ENCODE measurements at places on chromosomes 5 and 9. TPM values are rescaled to one million over a fixed set of nuclear protein-coding genes. Genes with fewer than 3 reads are reported as not detected.

GRCh38 chr9:84937180-84937579, 267.7 kb downstream of the NTRK2 start:
- DNase-seq, result no peak
- peaks cover 3% of the 10 kb centered on the region for H3K4me1 ChIP-seq
- H3K36me3 ChIP-seq, result no peaks in the 10 kb centered on the region

DNA sequence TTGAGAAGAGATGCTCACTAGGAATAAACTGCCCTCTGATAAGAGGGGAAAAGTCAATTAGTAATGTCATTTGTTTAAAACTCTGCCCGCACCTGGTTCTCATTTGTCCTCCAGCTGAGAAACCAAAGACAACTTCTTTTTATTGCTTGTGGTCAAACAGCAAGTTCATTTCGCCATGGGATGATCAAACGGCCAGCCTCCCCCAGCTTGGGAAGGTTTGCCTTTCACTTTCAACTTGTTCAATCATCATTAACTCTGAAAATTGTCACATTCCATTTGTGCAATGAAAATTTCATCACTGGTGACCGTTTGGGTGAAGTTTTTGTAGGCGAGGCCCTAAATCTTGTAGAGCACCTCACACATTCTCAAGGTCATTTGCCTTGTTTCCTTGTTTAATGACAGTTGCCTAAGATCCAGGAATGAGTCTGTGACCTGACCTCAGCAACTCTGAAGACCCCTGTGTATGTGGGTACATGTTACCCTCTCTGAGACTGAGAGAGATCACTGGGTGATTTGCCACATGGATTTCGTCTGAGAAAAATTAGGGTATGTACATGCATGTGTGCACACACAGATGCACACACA, 117.7 kb downstream of the MARCHF3 start:
- peak overlapping the region; percentile 22 for H3K27ac ChIP-seq
- no peaks in the 10 kb centered on the region for H3K27me3 ChIP-seq
- H3K36me3 ChIP-seq, result peaks cover 23% of the 10 kb centered on the region
- DNase-seq, result no peak
- no peak overlapping the region for H3K4me3 ChIP-seq

GRCh38 chr5:130747556-130747955, 417.5 kb downstream of the HINT1 start:
- no peaks in the 10 kb centered on the region for H3K36me3 ChIP-seq
- DNase-seq, result no peak
- no peak overlapping the region for H3K27ac ChIP-seq
- H3K4me1 ChIP-seq, result no peaks in the 10 kb centered on the region
- no peaks in the 10 kb centered on the region for H3K27me3 ChIP-seq
- H3K4me3 ChIP-seq, result no peak overlapping the region

- H3K36me3 ChIP-seq, result no peaks in the 10 kb centered on the region
- peaks cover 12% of the 10 kb centered on the region for H3K4me1 ChIP-seq
- DNase-seq, result no peak
- H3K4me3 ChIP-seq, result no peak overlapping the region
- peaks cover 13% of the 10 kb centered on the region for H3K27me3 ChIP-seq
- H3K27ac ChIP-seq, result no peak overlapping the region
These were observed 275.9 kb upstream of the WWC1 start for GRCh38 chr5:168015506-168015905.

DNA sequence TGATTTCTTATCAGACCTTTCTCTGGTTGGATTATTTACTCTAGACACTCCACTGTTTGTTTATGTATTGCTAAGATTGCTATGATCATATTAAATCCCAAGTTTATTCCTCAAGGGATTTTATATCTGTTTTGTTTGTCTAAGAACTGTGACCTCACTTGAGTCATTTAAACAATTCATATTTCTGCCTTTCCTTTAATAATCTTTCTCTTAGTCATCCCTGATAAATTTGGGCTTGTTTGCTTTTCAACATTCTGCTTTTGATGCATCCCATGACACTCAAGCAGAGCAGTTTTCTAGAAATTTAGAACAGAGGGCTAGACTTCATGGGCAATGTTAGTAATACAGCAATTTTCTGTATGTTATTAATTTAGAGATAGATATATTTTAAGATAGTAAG, 231.6 kb upstream of the TNC start:
- DNase-seq, result no peak
- peaks cover 12% of the 10 kb centered on the region for H3K4me1 ChIP-seq
- no peak overlapping the region for H3K27ac ChIP-seq
- H3K36me3 ChIP-seq, result no peaks in the 10 kb centered on the region
- H3K4me3 ChIP-seq, result no peak overlapping the region
- no peaks in the 10 kb centered on the region for H3K27me3 ChIP-seq

GRCh38 chr5:150274811-150275210, 14.8 kb downstream of the CAMK2A start:
- peaks cover 15% of the 10 kb centered on the region for H3K4me1 ChIP-seq
- DNase-seq, result no peak
- H3K27ac ChIP-seq, result no peak overlapping the region
- H3K4me3 ChIP-seq, result no peak overlapping the region

- peaks cover 22% of the 10 kb centered on the region for H3K36me3 ChIP-seq
- peak overlapping the region; percentile 7 for H3K4me3 ChIP-seq
- no peak overlapping the region for H3K27ac ChIP-seq
- DNase-seq, result no peak
These were observed 95.6 kb downstream of the DENND1A start for GRCh38 chr9:123834218-123834888.

DNA sequence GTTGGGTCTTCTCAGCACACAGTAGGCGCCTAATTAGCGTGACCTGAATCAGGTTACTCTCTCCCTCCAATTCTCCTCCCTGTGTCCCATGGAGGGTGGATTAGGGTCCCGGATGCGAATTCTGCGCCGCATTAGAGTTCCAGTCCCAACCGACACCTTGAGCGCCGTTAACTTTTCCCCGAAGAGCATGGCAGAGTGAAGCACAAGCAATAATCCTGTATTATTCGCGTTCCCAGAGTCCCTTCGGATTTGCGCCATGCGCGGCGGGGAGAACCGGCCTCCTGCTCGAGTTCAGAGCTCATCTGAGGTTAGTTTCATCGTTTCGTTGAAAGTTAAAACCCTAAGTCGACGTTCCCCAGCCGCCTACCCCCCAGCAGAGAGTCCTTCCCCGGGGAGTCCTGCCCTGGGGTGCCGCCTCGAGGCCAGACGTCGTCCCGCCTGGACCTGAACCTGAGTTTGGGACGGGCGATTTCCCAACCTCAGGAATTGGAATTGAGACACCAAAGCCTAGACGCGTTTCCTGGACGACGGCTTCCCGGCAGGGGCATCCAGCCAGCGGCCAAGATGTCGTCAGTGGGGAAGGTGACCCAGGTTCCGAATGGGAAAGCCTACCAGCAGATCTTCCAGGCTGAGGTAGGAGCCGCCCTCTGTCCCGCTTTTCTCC, at the start of gene CCDC180:
Gene CCDC180 (plus strand): TSS at position 160 of the 664 bp plus-strand sequence. CDS start 405 bp downstream, at position 565.
- DNase-seq, result no peak
- H3K27me3 ChIP-seq, result no peaks in the 10 kb centered on the region
- no peaks in the 10 kb centered on the region for H3K4me1 ChIP-seq
- H3K27ac ChIP-seq, result no peak within 1 kb of the TSS

GRCh38 chr9:34887841-34888240, 70.2 kb upstream of the PHF24 start:
- DNase-seq, result no peak
- no peaks in the 10 kb centered on the region for H3K4me1 ChIP-seq
- H3K36me3 ChIP-seq, result no peaks in the 10 kb centered on the region
- peaks cover 29% of the 10 kb centered on the region for H3K27me3 ChIP-seq
- no peak overlapping the region for H3K27ac ChIP-seq
- no peak overlapping the region for H3K4me3 ChIP-seq

DNA sequence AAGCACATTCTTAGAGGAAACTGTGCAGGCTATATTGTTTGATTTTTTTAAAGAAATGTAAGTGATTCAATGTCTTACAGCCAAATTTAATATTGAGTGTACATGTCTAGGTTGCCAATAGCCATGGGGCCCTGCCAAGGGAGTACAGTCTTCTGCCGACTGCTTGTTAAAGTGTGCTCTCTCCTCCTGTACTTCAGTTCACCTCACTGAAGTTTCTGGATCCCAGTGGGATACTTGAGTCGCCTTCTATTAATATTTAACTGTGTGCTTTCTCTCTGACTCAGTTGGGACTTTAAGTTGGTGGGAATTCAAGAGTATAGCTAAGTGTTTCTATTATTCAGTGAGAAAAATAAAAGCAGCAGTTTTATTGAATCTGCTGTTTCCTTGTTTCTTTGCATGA, 44.5 kb upstream of the C5orf47 start:
- peaks cover 8% of the 10 kb centered on the region for H3K4me1 ChIP-seq
- peaks cover 16% of the 10 kb centered on the region for H3K36me3 ChIP-seq
- H3K27ac ChIP-seq, result no peak overlapping the region
- no peak overlapping the region for H3K4me3 ChIP-seq

GRCh38 chr5:93130624-93131490, 450.2 kb downstream of the NR2F1-AS1 start:
- H3K4me3 ChIP-seq, result no peak overlapping the region
- no peak for DNase-seq
- no peak overlapping the region for H3K27ac ChIP-seq
- H3K4me1 ChIP-seq, result no peaks in the 10 kb centered on the region

GRCh38 chr5:158061451-158061850, 202.5 kb upstream of the CLINT1 start:
- H3K4me3 ChIP-seq, result no peak overlapping the region
- H3K27me3 ChIP-seq, result no peaks in the 10 kb centered on the region
- no peak for DNase-seq
- peaks cover 3% of the 10 kb centered on the region for H3K36me3 ChIP-seq
- H3K4me1 ChIP-seq, result peaks cover 59% of the 10 kb centered on the region
- H3K27ac ChIP-seq, result no peak overlapping the region

GRCh38 chr9:134328341-134328840, 2.1 kb downstream of the RXRA start:
- H3K27ac ChIP-seq, result peak overlapping the region; percentile 16
- H3K36me3 ChIP-seq, result no peaks in the 10 kb centered on the region
- DNase-seq, result no peak
- peaks cover 34% of the 10 kb centered on the region for H3K4me1 ChIP-seq
- H3K27me3 ChIP-seq, result no peaks in the 10 kb centered on the region
- peak overlapping the region; percentile 74 for H3K4me3 ChIP-seq

GRCh38 chr5:132411304-132412013, 41.9 kb downstream of the SLC22A5 start:
- peaks cover 8% of the 10 kb centered on the region for H3K36me3 ChIP-seq
- peak overlapping the region; percentile 94 for H3K27ac ChIP-seq
- H3K27me3 ChIP-seq, result no peaks in the 10 kb centered on the region
- no peak for DNase-seq
- H3K4me3 ChIP-seq, result peak overlapping the region; percentile 69
- peaks cover 50% of the 10 kb centered on the region for H3K4me1 ChIP-seq

GRCh38 chr5:159915904-159916840, at the start of gene ADRA1B:
ADRA1B (plus strand) TSS chr5:159916482; CDS start chr5:159916906, 424 bp downstream.
- peaks cover 25% of the 10 kb centered on the region for H3K27me3 ChIP-seq
- H3K36me3 ChIP-seq, result no peaks in the 10 kb centered on the region
- H3K4me3 ChIP-seq, result peak within 1 kb of the TSS; percentile 71
- DNase-seq, result peak; percentile 83
- H3K4me1 ChIP-seq, result peaks cover 52% of the 10 kb centered on the region

GRCh38 chr9:103169798-103170197, 174.7 kb downstream of the CYLC2 start:
- H3K27ac ChIP-seq, result no peak overlapping the region
- H3K4me1 ChIP-seq, result peaks cover 4% of the 10 kb centered on the region
- H3K36me3 ChIP-seq, result no peaks in the 10 kb centered on the region
- H3K4me3 ChIP-seq, result no peak overlapping the region

DNA sequence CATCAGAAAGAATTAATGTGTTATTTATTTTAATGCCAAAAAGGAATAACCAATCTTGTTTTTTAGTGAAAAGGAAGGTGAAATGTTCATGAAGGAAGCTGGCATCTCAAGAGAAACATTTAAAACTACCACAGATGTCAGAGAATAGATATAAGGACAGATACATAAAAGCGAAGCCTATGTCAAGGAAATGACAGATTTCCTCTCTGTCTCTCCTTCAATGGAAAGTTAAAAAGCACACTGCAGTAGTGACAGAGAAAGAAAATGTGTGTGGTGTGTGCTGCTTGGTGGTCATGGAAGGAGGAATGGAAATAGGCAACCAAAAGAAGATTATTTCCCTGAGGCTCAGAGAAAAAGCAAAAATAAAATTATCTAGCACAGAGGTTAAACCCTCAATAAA, 9.2 kb downstream of the WNT8A start:
- H3K27ac ChIP-seq, result no peak overlapping the region
- no peaks in the 10 kb centered on the region for H3K4me1 ChIP-seq
- H3K4me3 ChIP-seq, result no peak overlapping the region
- no peaks in the 10 kb centered on the region for H3K36me3 ChIP-seq
- H3K27me3 ChIP-seq, result peaks cover 27% of the 10 kb centered on the region

GRCh38 chr5:138655530-138656190, 80.5 kb upstream of the HSPA9 start:
- H3K27me3 ChIP-seq, result no peaks in the 10 kb centered on the region
- no peak overlapping the region for H3K27ac ChIP-seq
- no peaks in the 10 kb centered on the region for H3K36me3 ChIP-seq
- no peak overlapping the region for H3K4me3 ChIP-seq
- peaks cover 42% of the 10 kb centered on the region for H3K4me1 ChIP-seq

- H3K27ac ChIP-seq, result no peak overlapping the region
- H3K36me3 ChIP-seq, result no peaks in the 10 kb centered on the region
- no peak overlapping the region for H3K4me3 ChIP-seq
- no peaks in the 10 kb centered on the region for H3K27me3 ChIP-seq
- H3K4me1 ChIP-seq, result peaks cover 86% of the 10 kb centered on the region
These were observed 12.7 kb upstream of the TGFBI start for GRCh38 chr5:136015966-136016650.

GRCh38 chr9:130444565-130445221, at the start of gene ASS1:
ASS1 (plus strand) TSS chr9:130444961; CDS start chr9:130452229, 7,268 bp downstream.
- peaks cover 7% of the 10 kb centered on the region for H3K27me3 ChIP-seq
- peaks cover 3% of the 10 kb centered on the region for H3K36me3 ChIP-seq
- peaks cover 32% of the 10 kb centered on the region for H3K4me1 ChIP-seq

DNA sequence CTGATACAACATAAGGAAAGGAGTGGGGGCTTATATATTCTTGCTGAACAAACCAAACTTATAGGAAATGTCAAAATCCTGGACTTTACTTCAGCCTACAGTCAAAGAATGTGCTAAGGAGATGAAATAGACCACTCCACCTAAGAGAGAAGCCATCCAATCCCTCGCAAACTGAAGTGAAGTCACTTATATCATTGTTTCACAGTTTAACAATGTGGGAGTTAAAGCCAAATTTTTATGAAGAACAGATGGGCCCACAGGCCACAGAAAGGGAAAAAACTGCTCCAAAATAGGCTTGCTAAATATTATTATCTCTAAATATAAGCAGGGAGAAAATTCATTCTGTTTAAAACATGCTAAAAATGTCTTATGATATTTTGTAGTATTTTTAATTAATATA, 233.3 kb downstream of the GAS1 start:
- H3K27me3 ChIP-seq, result no peaks in the 10 kb centered on the region
- no peak overlapping the region for H3K4me3 ChIP-seq
- DNase-seq, result no peak

The GZMA gene
- not detected for total RNA-seq

The C1QTNF3 gene
- 9.8 TPM for total RNA-seq

The LCNL1 gene
- 5.5 TPM for total RNA-seq

The GPRIN1 gene
- total RNA-seq, result 1.0 TPM

The ANKRD18A gene
- total RNA-seq, result 0.36 TPM

The OR13C8 gene
- total RNA-seq, result not detected

The DNAJA1 gene
- 151 TPM for total RNA-seq

Measured in mesothelial cell of epicardium (in vitro differentiated cells).